SK-N-SH (cell line): ENCODE measurements at places on chromosomes 1 and 21.

GRCh38 chr21:9767592-9768375 lies 753.6 kb upstream of the TPTE start:
- DNase-seq: peak; percentile 34

GRCh38 chr1:74247881-74248528 lies 12.8 kb downstream of the TNNI3K start:
- DNase-seq: no peak

- DNase-seq: no peak
Observed at GRCh38 chr1:243841507-243841906, 8.5 kb downstream of the AKT3 start.

- DNase-seq: no peak
Observed at GRCh38 chr1:94599095-94599813, 57.7 kb upstream of the F3 start.

DNA sequence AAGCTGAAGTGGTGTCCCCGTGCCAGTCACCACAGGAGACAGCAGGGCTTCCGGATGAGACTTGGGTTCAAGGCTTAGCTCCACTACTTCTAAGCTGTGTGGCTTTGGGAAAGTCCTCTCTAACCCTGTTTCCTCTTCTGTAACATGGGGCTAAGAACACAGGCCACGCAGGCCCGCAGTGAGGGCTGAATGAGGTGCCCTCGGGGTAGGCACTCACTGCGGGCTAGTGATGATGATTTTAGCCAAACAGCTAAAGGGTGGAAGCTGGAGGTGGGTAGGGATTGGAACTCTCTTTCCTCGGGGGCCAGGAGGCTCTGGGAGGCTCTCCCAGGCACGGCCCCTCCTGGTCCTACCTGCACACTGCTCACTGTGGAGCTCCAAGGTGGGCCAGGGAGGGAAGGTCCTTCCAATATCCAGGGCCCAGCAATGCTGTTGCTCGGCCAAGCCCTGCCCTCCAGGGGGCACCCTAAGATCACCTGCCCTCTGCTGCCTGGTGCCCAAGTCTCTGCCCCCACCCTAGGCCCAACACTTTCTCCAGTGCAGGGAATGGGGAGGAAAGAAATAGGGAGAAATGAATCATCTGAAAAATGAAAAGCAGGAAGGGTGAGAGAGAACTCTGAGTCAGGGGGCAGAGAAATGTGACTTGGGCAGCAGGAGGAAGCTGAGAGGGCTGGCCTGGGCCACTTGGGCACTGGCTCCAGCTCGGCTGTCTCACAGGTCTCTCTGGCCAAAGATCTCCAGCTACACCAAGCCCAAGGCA lies 19.2 kb upstream of the EVA1B start:
- DNase-seq: peak; percentile 77

DNA sequence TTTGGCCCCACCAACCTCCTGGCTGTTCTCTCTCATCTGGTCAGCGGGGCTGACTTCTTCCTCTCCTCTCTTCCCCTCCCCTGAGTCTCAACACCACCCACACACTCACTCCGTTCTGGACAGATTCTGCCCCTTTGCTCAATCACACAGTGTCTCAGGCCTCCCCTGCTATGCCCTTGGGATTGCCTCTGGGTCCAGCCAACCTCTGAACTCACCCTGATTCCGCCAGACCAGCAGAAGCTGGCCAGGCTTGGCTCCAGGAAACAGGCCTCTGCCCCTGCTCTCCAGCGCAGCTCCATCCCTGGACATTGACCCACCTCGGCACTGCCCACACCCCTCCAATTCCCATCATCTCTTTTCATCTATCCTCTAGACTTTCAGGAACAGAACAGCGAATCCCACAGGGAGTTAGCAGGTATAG lies 22.1 kb downstream of the AHDC1 start:
- no peak for DNase-seq

DNA sequence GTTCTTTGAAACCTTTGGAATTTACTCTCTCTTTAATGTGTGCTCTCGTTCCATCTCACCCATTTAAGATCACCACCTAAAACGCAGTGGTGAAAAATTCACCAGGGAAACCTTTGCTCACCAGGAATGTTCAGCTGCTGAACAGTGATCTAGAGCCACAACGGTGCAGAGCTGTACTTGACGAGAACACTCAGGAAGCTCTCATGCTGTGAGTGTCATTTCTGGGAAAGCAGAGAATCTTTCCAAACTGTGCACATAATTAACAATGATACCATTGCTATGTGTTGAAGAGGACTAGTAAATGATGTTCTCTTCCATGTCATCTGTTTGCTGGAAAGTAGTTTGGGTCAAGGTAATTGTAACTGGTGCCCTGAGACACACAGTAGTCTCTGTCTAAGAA lies 117.1 kb downstream of the ZZZ3 start:
- DNase-seq: no peak

GRCh38 chr1:17244821-17245740 lies 3.8 kb upstream of the PADI3 start:
- DNase-seq: peak; percentile 60

- DNase-seq: no peak
Observed at GRCh38 chr1:240098534-240098933, 6.9 kb downstream of the FMN2 start.

- no peak for DNase-seq
Observed at GRCh38 chr1:175922254-175922881, 179.0 kb upstream of the TNR start.

GRCh38 chr1:26336477-26337205 lies 17.3 kb downstream of the CRYBG2 start:
- DNase-seq: peak; percentile 91

DNA sequence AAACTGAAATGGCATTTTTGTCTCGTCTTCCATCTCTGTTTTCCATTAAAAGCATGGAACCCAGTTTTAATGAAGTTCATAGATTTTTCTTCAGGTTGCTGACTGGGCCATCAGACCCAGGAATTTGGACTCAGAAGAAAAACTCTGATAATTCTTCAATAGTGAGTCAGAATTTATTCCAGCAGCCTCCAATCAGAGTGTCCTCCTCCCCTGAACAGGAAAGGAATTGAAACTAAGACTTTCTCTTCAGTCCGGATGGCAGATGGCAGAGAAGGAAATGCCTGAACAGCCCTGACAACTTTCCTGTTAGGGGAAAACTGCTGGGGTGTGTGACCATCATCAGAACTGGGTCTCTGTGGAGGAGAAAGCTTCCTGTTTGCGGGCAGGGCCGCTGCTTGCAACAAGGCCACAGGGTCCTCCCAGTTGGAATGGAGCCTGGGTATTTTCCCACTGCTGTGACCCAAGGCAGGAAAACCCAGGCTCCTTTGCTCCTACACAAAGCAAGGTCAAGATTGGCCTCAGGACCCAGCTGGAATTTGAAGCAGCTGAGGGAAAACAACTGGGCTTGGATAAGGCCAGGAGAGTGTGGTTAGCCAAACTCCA lies 20.7 kb downstream of the CD34 start:
- DNase-seq: no peak

DNA sequence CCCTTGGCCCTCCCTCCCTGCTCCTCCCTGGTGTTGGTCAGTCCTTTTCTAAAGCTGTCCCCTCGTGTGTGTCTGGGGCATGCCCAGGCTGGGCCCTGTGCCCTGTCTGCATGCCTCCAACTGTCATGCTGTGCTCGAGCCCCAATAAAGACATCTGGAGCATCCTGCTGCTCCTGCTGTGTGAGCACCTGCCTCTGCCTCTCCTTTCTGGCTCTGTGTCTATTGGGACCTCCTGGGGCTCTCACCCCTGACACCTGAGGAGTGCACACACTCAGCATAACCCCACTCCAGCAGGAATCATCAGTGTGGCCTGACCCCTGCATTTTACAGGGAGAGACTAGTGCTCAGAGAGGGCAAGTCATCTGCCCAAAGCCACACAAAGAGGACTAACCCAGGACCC lies 23.7 kb downstream of the KCNC4 start:
- DNase-seq: no peak

GRCh38 chr1:22872981-22873664 lies 99.5 kb downstream of the LACTBL1 start:
- no peak for DNase-seq

GRCh38 chr21:39077876-39078275 lies 105.4 kb downstream of the PSMG1 start:
- no peak for DNase-seq

DNA sequence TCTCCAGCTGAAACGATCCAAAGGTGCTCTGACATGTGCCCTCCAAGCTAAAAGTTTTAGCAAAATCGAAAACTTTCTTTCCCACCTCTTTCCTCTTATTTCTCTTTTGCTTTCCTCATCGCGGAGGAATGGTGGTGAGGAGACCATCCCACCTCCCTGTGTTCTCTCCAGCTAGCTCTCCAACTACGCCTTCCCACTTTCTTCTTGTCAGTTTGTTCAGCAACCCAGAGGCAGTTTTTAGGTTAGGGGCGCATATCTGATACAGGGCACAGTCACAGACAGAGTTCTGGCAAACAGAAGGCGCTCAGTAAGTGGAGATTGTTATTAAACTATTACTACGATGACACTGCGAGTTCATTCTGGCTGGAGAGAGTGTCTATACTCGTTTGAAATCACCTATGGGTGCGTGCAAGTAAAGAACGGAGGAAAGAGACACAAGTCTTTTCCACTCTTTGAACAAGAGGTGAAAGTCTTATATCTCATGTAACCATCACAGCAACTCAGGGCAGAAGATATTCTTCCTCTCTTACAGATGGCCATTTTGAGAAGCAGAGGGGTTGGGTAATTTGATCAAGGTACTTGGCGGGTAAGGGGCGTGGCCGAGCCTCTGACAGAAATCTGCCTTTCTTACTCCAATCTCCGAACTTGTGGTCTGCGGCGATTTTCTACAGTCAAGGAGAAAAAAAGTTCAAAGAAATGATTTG lies 13.9 kb downstream of the HLX start:
- no peak for DNase-seq

DNA sequence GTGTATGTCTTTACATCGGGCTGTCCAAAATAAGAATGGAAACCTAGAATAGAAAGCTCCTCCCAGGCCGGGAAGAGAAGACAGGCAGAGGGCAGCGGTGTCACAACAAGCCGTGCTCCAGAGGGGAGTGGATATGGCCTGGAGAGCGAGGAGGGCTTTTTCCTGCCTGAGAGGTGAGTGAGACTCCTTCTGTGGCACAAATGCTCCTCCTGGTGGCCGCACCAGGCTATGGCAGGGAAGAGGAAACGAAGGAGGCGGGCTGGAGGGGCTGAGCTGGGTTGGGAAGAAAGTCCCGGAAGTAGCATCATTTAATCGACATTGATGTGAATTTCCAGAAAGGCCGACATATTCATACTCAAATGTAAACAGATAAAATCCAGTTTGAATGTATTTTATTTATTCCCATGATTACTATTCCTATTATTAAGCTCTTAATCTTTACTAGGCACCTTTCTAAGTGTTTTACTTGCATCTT lies 54.7 kb downstream of the MEF2D start:
- peak; percentile 87 for DNase-seq

DNA sequence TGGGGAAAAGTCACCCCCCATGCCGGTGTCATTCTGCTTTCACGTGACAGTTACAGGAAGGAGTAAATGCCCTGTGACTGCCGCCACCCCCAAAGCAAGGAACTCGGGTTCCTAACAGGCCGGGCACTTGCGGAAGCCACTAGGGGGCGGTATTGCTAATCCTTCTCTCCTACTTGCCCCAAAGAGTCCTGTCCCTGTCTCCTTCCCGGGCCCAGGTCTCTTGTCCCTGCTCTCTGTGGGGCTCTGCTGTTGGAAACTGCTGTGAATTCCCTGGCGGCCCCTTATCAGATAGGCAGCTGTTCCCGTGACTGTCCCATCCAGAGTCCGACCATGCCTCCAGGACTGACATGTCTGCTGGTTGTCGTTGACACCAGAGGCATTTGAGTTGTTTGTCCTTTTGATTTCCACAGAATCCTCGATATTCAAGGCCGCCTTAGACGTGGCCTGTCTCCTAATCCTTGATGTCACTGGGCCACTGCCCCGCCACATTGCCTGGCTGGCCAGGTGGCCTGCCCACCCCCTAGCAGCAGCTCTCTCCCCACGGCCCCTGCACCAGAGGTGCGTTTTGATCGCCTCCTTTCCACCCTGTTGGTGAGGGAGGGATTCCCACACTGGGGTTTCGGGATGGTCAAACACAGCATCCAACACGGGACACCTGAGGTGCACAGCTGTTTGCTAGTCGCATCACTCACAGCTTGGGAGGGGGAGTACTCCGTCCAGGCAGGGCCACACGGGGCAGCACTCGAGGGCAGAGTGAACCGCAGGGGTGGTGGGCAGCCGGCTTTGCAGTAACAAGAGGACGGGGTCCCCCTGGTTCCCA lies 37.3 kb downstream of the CHAF1B start:
- DNase-seq: peak; percentile 59

GRCh38 chr1:212981571-212982328 lies 31.4 kb downstream of the VASH2 start:
- no peak for DNase-seq

GRCh38 chr1:173420330-173420806 lies 56.8 kb upstream of the PRDX6 start:
- DNase-seq: peak; percentile 55

GRCh38 chr21:17793246-17794123 lies 25.7 kb downstream of the C21orf91 start:
- peak; percentile 39 for DNase-seq

- peak; percentile 43 for DNase-seq
Observed at GRCh38 chr21:27134516-27134915, 167.6 kb upstream of the ADAMTS5 start.

- DNase-seq: no peak
Observed at GRCh38 chr1:220003610-220004299, 42.5 kb downstream of the EPRS1 start.

- peak; percentile 84 for DNase-seq
Observed at GRCh38 chr1:44217809-44218410, 4.6 kb downstream of the DMAP1 start.

DNA sequence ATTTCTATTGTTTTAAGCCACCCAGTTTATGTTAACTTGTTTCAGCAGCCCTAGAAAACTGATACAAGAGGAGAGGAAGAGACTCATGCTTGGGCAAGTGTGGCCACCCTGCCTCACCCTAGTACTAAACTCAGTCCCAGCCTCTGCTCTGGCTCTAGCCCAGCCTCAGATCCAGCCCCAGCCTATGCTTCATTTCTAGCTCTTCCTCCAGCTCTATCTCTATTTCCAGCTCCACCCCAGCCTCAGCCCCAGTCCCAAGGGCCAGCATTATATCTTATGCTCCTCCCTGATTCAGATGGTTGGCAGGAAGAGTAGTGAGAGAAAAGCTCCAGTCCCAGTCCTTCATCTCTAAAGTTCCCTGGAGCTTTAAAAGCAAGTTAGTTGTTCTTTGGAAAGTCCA lies 535.5 kb downstream of the PTPRC start:
- DNase-seq: no peak

DNA sequence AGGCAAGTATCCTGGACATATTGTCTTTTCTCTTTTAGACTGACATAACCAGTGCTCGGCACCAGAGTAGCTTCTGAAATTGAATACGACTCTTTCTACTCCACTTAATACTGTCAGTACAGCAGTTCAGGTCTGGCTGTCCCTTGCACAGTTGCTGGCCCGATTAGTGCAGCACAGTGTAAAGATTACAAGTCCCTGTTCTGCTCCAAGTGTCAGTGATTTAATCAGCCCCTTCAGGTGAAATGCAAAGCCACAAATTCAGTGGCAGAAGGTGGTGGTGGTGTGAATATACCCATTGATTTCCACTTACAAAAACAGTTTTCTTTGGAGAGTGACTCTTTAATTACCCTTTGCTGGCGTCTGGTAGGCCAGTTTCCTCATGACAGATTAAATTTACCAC lies 545.4 kb downstream of the ADGRL2 start:
- DNase-seq: no peak
